ENCODE measurements at places on chromosomes 2 and 18.
A peak's percentile ranks its signal among the peaks of the same experiment; 100 is the strongest.

GRCh38 chr2:197240421-197241041, 70.0 kb downstream of the ANKRD44 start:
- DNase-seq, result no peak

DNA sequence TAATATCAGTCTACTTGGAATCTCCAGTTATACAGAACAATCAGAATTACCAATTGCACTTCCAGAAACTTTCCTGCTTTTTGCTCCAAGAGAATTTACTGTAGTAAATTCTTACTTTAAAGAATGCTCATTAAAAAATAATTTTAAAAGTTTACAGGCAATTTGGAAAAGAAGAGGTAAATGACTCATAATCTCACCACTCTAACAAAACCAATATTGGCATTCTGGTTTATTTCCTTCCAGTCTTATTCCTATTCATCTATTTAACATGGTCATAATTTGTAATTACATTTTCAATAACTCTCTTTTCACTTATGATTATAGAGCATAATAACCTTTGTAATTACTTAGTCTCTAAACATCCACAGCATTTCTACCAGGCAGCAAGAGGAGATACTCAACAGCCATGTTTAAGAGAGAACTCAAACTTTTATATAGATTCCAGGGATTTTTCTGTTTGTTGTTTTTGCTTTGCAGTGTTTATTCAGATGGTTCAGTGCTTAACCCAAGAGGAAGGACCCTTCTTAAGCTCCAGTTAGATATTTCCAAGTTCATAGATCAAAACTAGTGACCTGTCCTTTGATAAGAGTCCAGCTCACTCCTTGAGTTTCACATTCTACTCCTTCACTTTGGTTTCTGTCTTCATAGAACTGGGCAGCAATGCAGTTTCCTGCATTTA, 464.7 kb downstream of the TXNL1 start:
- DNase-seq, result no peak

DNA sequence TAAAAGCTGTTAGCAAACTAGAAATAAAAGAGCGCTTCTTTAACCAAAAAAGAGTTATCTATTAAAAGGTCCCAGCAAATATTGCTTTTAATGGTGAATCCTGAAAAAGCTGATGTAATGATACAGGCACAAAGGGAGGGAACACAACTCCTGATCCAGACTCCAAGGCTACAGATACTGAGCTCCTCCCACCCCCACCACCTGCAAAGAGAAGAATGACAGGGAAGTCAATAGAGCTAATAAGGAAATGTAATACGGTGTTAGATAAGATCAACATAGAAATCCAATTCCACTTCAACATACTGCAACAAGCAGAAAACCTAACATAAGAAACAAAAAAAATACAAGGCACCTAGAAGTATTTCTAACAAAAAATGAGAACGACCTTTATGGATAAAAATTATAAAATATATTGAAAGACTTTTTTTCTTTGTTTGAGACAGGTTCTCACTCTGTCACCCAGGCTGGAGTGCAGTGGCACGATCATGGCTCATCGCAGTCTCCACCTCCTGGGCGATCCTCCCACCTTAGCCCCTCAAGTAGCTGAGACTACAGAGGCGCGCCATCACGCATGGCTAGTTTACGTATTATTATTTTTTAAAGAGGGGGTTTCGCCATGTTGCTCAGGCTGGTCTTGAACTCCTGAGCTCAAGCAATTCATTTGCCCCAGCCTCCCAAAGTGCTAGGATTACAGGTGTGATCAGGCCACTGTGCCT, 192.2 kb downstream of the HDAC4 start:
- peak; percentile 82 for DNase-seq

DNA sequence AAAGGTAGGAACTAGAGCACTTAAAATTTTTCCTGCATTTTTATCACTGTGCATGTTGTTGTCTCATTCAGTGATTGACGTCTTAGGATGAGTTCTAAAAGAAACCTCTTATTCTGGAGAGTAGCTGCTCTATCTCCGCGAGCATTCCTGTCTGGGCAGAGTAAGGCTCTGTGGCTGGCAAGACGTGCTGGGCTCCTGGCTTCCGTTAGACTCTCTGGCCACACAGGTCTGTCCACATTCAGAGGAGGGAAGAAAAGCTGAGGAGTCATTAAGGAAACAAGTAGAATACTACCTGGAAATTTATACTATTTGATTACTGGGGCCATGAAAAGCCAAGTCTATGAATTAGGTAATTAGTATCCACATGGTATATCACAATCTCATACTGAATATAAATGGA, 138.0 kb upstream of the DNMT3A start:
- no peak for DNase-seq

- DNase-seq, result no peak
Measured at GRCh38 chr18:49227441-49228165, 232.8 kb downstream of the DYM start.

DNA sequence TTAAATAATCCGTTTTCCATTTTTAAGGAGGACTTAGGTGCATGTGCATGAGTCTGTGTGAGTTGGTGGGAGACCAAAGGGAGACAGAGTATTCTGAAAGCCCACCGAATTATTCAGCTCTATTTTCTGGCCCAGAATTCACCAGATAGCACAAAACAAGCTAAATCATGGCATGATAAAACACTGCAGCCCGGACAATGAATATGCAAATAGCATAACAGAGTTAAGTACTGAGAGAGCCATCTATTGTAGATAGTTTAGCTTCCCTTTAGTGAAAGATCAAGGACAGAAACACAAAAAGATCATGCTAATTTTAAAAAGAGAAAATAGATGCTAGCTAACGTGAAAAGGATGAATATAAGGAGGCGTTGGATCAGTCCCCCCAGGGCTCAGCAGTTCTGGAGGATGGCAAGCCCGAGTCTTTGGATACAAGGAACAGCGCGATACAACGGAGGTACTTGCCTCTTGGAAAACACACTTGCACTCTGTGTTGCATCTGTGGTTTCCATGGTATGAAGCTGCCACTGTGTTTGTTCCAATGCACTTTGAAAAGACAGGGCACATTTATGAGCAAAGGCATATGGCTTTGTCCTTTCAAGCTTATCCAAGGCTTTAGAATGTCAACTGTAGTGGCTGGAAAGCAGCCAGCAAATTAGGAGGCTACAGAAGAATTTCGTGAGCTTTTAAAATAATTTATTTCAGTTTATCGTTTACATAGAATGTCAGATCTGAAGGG, 119.9 kb downstream of the LYPD1 start:
- peak; percentile 23 for DNase-seq

GRCh38 chr2:234967870-234968208, 16.0 kb downstream of the SH3BP4 start:
- no peak for DNase-seq

All from NCI-H2029 treated with DMSO at 0.1 percent for 48 hours (cell line).